Inflammatory macrophage treated with lipopolysaccharide for 4 hours (primary cell): ENCODE measurements at places on chromosomes 12 and 14.

GRCh38 chr14:65961004-65961403, 525.2 kb upstream of the CCDC196 start:
- peak; percentile 70 for DNase-seq

- DNase-seq: no peak
Observed at GRCh38 chr14:77102154-77102553, 4.1 kb downstream of the CIPC start.

DNA sequence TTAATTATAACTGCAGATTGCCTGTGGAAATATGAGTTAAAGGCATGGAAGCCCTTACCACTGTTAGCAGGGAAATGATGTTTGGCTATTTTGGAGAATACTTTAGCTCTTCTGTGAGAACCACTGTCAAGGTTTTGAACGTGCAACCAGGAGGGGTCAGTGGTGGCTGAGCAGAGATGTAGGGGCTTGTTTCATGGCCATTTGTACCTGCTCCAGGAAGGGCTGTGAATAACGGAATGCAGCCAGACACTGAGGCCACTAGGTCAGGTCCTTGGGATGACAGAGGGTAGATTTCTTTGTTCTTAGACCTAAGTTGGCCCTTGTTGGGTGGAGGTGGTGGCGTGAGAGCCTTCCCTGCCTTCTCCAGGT, 8.3 kb downstream of the TRAF3 start:
- DNase-seq: no peak

DNA sequence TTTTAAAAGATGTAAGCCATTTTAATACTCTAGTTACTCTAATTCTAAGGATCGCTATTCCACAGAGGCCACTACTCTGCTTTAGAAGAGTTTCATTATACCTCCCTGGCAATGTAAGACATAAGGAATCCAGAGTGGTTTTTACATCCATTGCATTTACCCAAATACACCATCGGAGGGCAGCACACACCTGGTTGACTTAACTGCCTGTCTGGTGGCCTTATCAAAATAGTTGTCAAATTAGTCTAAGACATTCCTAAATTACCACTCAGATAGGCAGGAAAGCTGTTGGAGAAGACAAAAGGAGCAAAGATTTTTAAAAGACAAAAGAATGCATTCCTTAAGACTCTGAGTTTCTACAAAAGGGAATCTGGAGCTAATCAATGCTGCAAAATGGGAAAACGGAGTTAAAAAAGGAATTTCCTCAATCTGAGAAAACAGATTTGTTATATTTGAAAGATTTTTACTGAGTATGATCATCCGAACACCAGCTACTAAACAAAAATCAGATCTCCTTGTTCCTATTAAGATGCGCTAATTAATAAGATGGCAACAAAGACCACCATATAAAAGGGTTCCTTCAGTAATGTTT, 33.8 kb upstream of the FGD4 start:
- DNase-seq: peak; percentile 64

- no peak for DNase-seq
Observed at GRCh38 chr14:37843954-37844607, 248.7 kb downstream of the TTC6 start.
